NCI-H2171 (cell line): ENCODE measurements at places on chromosomes 12 and 14.

DNA sequence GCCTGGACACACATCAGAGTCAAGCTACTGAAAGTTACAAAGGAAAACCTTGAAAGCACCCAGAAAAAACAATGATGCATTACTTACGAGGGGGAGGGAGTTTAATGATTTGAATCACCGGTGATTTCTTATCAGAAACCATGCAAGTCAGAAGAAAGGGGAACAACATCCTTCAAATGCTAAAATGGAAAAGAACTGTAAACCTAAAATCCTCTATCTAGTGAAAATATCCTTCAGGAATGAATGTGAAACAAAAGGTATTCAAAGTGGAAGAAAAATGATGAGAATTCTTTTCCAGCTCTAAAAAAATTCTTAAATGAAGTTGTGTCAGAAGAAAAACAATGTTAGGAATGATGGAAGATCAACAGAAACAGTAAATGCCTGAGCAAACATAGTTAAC is 16.8 kb downstream of the SCAF11 start:
- DNase-seq: no peak

DNA sequence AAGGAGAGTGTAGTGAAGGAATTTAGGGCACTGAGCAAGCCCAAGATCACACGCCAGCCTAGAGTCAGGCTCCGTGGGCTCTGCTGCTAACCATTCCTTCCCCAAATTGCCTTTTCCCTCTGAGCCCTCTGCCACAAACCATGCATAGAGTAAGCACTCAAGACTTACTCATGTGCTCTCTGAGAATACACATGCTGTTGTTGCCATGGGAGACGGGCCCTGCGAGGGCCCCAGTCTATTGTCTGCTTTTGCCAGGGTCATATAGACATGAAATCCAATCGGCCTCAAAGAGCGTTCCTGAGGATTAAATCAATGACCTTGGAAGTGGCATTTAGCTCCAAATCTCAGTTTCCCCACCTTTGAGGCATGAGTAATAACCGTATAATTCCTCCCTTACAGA is 48.7 kb upstream of the WSCD2 start:
- DNase-seq: no peak

DNA sequence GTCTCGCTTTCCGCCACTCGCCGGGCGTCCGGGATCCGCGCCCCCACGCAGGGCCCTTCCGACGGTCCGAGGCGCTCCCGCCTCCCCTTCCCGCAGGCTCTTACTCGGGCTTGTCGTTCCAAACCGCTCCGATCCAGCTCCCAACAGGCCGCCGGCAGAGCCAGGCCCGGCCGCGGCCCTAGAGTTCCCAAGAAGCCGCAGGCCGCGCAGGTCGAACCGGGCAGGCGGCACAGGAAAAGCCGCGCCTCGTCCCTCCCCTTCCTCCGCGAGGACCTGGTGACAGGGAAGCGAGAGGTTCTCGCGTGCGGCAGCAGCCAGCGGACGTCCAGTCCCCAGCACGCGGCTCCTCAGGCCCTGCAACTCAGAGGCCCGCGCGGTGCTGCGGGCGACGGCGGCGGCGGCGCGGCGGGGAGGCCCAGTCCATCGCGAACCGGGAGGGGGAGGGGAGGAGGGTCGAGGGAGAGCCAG is 272 bp downstream of the HECTD1 start:
- DNase-seq: peak; percentile 75

- DNase-seq: no peak
Measured at GRCh38 chr14:32654106-32654505, 284.6 kb upstream of the NPAS3 start.

GRCh38 chr12:57097554-57097835 is 8.6 kb downstream of the NAB2 start:
- DNase-seq: no peak

- DNase-seq: no peak
Measured at GRCh38 chr14:101134851-101135433, 231.4 kb upstream of the RTL1 start.

GRCh38 chr14:89491711-89492381 is 74.8 kb upstream of the FOXN3 start:
- no peak for DNase-seq

GRCh38 chr12:114032801-114033200 is 66.7 kb upstream of the RBM19 start:
- DNase-seq: no peak

GRCh38 chr12:40525054-40525453 is 167.2 kb upstream of the CNTN1 start:
- DNase-seq: no peak

GRCh38 chr12:45014396-45014795 is 36.5 kb downstream of the DBX2 start:
- no peak for DNase-seq

DNA sequence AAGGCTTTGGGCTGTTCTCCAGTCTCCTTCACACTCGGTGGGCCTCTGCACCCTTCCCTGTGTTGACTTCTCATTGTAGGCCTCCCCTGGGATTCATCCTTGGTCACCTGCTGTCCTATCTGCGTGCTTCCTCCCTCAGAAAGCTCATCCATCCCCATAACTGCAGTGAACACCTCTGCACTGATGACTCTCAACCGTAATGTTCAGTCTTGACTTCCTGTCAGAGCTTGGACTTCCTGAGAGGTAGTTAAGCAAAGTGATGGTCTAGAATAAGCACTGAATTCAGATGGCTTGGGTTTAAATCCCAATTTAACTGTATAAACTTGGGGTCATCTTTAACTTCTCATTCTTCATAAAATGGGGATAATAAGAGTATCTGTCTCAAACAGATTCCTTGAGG is 13.6 kb upstream of the MDM1 start:
- DNase-seq: no peak

DNA sequence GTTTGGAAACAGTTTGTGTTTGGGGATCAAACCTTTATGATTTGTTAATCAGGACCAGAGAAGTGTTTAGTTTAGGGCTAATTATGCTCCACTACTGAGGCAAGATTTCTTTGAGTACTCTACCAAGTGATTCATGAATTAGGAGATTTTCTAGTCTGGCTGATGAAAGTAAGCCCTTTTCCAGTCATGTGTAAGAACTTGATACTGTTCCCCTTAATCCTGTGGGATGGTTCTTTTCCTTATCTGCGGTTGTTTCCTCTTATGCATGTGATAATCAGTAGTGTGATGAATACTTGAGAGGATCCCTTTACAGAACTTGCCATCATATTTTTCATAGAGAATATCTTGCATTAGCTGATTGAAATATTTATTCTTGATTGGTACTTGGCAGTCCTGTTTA is 42.1 kb downstream of the DYRK2 start:
- DNase-seq: no peak

GRCh38 chr12:84911271-84912197 is 1.1 kb downstream of the SLC6A15 start:
- peak; percentile 63 for DNase-seq

GRCh38 chr12:52667509-52667908 is 12.7 kb downstream of the KRT1 start:
- no peak for DNase-seq

DNA sequence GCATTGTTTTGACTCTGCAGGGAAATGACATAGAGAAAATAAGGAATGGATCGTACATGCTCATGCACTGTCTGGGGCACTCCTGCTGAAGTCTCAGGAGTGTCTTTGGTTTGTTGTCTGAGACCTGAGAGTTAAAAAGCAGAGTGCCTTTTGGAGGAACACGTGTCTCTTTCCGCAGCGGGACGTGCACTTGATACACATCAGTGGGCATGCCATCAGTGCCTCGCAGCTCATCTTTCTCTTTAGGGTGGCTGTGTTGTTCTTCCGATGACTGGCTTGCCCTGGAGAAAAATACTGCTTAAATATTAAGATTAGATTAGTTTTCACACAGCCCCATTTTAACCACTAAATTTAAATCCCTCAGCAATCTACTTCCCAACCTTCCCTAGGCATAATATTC is 835.9 kb downstream of the DIO2 start:
- peak; percentile 66 for DNase-seq

GRCh38 chr14:91140672-91141071 is 26.8 kb downstream of the DGLUCY start:
- peak; percentile 7 for DNase-seq

- no peak for DNase-seq
Measured at GRCh38 chr12:65662590-65662989, 161.7 kb upstream of the HMGA2 start.

DNA sequence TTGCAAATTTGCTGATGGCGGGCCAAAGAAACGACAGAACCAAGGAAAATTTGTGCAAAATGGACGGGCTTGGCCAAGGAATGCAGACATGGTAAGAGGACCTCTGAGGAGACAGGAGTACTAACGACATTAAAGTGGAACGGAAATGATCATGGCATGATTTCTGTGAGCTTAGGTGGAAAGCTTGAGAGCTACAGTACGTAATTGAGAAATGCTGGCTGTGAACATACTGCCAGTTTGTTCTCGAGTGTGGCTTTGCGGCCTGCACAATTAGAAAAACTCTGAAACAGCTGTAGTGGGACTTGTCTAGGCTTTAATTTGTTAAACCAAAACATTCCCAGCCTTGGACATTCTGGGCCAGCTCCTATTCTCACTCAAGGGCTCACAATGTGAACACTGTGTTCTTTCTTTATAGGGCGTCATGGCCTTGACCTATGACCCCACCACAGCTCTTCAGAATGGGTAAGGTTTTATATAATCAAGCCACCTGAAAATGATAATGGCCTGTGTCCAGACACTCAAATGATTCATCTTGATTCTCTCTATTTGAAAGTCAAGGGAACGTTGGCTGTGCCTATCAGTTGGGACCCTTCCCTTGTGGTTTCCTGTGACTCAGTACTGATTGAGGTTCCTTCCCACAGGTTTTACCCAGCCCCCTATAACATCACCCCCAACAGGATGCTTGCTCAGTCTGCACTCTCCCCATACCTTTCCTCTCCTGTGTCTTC is 48.5 kb downstream of the BAZ2A start:
- DNase-seq: no peak

DNA sequence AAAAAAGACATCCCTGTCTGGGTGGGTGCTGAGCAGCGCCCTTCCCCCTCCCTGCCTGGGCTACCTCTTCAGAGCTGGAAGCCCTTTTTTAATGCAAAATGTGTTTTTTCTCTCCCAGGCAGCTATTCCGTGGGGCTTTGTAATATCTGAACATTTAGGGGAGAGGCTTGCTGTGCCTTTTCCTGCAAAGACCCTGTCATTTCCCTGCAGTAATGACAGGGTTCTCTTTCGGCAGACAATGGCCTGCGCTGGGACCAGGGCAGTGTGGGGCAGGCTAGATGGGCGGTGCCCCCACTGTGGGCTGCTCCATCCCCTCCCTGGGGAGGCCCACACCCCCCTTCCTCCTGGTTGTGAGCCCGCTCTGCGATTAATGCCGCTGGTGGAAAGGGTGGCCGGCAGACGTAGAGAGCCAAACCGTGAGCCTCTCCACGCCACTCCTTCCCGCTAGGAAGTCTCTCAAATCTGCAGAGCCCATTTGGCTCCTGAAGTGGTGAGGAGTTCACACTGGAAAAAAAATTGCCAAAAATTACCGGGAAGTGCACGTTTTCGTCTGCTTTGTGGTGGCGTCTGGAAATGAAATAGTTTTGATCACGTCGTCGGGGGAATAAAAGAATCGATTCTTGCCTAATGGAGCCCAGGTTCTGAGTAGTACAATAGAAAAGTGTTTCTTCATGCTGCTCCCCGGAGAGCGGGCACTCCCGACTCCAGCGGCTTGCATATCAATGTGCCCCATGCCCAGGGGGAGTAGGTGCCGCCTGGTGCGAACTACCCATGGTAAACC is 31.5 kb downstream of the KIF26A start:
- DNase-seq: no peak

- DNase-seq: no peak
Measured at GRCh38 chr12:53070877-53071492, 8.2 kb downstream of the SPRYD3 start.

GRCh38 chr12:20438299-20438779 is 70.0 kb downstream of the PDE3A start:
- no peak for DNase-seq

GRCh38 chr14:34300882-34301734 is 160.9 kb downstream of the SPTSSA start:
- DNase-seq: peak; percentile 53

DNA sequence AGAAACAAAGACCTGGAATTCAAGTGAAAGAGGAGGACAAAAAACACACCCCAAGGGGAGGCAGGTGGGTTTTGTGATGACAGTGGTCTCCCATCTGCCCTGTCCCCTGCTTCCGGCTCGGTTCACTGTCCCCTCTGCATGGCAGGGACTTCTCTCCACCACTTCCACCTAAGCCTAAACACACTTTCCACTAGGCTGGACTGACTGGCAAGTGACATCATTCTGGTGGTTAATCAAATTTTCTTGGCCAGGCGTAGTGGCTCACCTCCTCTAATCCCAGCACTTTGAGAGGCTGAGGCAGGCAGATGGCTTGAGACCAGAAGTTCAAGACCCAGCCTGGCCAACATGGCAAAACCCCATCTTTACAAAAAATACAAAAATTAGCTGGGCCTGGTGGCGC is 11.9 kb downstream of the PLEKHG6 start:
- DNase-seq: no peak

- DNase-seq: no peak
Measured at GRCh38 chr14:88960496-88960895, 136.0 kb downstream of the TTC8 start.
